ENCODE measurements at places on chromosomes 4 and X.

GRCh38 chrX:139967300-139967699, 2.0 kb upstream of the CXorf66 start:
- no peak for DNase-seq

DNA sequence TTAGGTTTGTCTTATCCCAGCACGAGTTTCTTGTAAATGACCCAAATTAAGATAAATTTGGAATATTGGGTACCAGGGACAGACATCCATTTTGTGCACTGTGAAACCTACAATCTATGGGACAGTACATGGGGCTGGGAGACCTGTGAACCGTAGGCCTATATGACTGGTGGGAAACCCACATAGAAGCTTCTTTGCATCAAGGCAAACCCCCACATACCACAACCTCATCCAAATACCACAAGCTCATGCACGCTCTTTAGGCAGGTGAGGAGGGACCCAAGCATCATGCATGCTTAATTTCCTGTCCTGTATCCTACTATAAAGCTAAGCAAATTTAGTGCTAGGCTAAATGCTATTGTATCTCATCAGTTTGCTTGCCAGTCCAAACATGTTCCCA, 47.8 kb downstream of the NIPAL1 start:
- no peak for DNase-seq

- DNase-seq = no peak
Measured at GRCh38 chr4:40214661-40215418, 18.0 kb downstream of the RHOH start.

- no peak for DNase-seq
Measured at GRCh38 chr4:87978681-87979080, 3.2 kb downstream of the SPP1 start.

DNA sequence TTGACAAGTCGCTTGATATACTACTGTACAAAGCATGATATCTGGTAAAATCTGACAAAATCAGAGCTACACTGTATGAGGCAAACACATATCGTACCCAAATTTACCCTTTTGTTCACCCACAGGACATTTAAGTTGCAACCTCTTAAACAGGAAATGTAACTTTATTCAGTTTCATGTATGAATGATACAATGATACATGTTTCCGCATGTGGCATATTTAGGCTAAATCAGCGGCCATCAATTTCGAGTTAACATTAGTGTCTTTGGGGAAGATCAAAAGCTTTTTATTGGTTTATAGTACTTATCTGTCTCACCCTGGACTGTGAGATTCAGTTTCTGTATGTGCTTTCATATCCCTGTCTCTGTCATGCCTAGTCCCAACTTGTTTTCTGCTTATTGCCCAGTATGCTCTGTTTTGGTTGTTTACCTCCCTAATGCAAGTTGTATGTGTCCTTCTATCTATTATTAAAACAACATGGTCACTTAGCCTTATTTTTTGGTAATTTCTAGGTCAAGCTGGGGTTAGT, 97.3 kb upstream of the HPRT1 start:
- no peak for DNase-seq

Data from ecto neural progenitor cell (in vitro differentiated cells).